Activated gamma-delta T cell (primary cell): ENCODE measurements at places on chromosomes 2 and 18.

- DNase-seq = no peak
Measured at GRCh38 chr2:37181726-37182684, 6.5 kb downstream of the SULT6B1 start.

DNA sequence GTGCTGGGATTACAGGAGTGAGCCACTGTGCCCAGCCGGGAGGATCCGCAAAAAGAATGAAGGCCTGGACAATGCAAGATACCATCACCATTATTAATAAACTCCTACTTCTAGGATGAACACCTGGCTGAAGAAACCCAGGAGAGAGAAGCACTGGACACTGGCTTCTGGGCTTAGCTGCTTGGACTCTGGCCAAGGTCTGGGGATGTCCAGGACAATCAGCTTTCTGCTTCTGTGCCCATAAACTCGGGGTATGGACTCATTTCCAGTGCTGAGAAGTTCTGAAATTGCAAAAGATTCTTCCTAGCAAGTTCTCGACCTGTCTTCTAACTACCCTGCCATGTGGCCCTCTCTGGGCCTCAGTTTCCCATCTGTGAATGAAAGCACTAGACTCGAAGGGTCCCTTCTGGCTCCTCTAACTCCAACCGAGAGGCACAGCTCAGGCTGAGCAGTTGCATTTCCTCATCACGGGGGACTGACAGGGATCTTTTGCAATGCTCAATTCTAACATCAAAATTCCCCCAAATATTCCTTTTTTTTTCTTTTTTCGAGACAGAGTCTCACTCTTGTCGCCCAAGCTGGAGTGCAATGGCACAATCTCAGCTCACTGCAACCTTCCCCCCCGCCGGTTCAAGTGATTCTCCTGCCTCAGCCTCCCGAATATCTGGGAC lies 2.4 kb upstream of the SH2D6 start:
- DNase-seq = no peak

DNA sequence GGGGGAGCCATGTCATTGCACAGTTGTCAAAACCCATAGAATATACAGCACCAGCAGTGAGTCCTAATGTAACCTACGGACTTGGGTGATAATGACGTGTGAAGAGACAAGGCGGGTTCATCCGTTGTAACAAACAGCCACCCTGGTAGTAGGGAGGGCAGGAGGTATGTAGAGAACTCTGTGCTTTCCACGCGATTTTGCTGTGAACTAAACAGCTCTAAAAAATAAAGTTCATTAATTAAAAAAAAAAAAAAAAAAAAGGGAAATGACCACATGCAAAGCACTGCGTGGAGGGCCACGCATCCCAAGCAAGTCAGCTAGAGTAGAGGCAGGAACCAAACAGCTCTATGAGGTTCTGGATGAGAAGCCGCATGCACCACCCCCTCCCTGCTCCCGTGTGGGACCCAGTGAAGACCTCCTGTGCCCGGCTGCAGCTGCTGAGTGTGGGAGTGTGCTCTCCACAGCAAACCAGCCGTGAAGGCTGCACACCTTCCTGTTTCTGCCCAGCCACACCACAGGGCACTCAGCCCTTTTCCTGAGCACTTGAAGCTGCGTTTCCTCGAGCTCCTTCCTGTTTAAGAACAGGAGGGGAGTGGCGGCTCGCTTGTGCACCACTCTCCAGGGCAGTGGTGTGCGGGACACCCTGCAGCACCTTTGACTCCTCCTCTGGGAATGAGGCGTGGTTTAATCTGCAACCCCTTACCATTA lies 65.6 kb downstream of the ODC1 start:
- DNase-seq = no peak

GRCh38 chr2:59770651-59771050 lies 782.8 kb downstream of the BCL11A start:
- DNase-seq = no peak

- DNase-seq = no peak
Measured at GRCh38 chr2:109322111-109322510, 193.1 kb downstream of the SH3RF3 start.

- peak; percentile 11 for DNase-seq
Measured at GRCh38 chr2:29920631-29921559, 491 bp downstream of the ALK start.

- DNase-seq = no peak
Measured at GRCh38 chr2:214481204-214481603, 70.3 kb downstream of the VWC2L start.

DNA sequence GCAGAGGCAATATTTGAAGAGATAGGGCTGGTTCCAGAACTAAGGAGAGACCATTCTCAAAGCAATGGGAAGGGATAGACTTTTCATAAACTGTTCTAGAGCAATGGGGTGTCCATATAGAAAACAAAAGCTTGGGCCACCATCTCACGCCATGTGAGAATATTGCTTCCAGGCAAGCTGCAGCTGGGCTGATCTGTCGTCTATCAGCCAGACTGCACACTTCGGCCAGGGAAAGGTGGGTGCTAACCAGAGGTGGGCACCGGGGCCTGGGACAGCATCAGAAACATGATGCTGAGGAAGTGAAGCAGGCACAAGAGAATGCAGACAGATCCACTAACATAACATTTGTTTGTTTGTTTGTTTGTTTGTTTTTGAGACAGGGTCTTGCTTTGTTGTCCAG lies 43.7 kb downstream of the MYO7B start:
- no peak for DNase-seq

DNA sequence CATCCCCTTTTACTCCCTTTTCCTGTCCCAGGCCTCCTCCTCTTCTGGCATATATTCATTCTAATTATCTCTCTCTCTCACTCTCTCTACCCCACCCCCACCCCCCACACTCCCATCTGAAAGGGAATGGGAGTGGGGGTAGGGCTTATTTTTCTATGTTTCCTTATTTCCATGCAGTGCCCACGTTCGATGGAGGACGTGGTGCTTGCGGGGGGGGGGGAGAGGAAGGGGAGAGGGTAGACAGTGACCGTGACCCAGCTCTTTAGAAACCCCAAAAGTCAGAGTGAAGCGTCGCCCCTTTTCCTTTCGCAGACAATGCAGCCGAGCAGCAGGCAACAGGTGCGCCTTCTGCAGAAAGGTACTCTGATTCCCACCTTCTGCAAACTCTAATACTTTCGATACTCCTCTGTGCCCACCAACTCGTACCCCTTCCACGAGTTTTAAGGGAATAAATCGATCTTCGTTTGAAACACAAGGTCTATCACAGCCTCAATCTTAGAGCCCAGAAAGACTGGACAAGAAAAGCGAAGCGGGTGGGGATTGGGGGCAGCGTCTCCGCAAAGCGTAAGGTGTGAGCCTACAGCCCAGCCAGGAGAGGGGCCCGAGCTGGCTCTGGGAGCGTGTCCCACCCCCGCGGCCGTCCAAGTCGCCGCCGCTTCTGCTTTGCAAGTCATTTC lies 891 bp upstream of the NR4A2 start:
- DNase-seq = no peak

- DNase-seq = no peak
Measured at GRCh38 chr2:224520064-224520463, 65.1 kb downstream of the CUL3 start.

DNA sequence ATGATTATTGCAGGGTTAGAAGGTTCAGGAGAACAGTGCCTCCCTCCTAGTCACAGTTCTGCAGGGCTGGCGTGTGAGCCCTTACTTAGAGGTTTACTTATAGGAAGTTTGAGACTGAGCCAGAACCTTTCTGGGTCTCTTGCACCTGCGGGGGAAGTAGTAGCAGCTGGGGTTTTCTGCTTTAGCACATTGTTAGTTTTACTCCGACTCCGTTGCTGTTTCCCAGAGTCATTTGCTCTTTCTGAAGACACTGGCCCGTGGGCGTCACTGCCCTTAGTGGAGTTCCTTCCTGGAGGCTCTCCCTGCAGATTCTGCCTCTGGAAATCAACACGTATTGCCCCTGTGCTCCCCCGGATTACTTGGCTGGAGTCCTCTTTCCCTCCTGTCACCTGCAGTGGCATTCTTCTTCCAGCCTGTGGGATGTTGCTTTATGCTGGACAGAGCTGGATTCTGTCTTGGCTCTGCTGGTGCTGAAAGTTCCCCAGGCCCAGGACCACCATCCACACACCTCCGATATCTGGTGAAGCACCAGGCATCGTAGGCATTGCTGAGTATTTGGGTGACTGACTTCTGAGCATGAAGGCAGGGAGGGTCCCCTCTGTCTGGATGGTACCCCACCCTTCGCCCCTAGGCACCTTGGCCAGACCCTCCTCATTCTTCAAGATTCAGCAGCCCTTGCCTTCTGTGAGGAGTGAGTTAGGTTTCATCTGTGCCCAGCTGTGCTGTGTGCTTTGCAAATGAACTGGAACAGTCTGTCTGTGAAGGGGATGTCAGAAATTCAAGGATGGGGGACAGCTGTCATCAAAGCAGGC lies 51.7 kb downstream of the AGAP1 start:
- DNase-seq = no peak

GRCh38 chr2:241582806-241583205 lies 24.3 kb downstream of the BOK start:
- no peak for DNase-seq

DNA sequence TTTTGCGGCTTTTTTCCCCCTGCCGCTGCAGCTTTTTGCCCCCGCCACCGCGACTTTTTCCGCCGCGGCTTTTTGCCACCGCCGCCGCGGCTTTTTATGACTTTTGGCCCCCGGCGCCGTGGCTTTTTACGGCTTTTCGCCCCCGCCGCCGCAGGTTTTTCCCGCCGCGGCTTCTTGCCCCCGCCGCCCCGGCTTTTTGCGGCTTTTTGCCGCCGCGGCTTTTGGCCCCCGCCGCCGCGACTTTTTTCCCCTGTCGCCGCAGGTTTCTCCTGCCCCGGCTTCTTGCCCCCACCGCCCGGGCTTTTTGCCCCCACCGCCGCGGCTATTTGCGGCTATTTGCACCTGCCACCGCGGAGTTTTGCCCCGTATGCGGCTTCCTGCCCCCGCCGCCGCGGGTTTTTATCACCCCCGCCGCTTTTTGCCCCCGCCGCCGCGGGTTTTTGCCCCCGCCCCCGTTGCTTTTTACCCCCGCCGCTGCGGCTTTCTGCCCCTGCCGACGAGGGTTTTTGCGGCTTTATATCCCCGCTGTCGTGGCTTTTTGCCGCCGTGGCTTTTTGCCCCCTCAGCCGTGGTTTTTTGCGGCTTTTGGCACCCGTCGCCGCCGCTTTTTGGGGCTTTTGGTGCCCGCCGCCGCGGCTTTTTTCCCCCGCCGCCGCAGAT lies 2750.9 kb downstream of the RPIA start:
- no peak for DNase-seq

GRCh38 chr2:138881126-138881525 lies 100.9 kb upstream of the NXPH2 start:
- no peak for DNase-seq

DNA sequence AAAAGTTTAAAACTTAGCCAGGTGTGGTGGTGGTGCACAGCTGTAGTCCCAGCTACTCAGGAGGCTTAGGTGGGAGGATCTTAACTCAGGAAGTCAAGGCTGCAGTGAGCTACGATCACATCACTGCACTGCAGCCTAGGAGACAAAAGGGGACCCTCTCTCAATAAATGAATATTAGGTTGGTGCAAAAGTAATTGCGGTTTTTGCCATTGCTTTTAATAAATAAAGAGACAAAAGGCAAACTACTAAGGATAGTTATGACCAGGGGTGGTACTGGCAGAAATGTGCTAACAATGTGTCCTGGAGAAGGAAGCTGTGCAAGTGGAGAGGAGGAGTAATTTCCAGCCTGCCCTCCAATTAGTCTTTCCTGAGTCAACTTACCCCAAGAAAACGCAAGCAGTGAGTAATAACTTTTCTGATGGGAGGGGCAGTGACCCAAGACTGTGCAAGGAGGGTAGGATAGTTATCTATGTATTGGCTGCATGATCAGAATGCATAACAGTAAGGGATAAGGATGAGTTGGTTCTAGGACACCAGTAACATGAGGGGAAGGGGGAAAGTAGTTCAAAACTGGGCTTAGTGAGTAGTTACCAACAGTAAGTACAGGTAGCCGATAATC lies 1.5 kb downstream of the EXOC6B start:
- no peak for DNase-seq

DNA sequence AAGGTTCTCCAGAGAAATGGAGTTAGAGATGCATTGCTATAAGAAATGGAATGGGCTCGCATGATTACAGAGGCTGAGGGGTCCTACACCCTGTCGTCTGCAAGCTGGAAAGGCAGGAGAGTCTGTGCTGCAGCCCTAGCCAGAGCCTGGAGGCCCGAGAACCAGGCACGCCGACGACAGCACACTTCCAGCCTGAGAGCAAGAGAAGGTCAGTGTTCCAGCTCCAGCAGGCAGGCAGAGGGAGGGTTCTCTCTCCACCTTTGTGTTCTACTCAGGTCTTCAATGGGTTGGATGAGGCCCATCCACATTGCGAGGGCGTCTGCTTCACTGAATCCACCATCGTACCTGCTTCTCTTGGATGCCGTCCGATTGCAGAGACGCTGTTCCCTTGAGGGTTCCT lies 177.6 kb upstream of the HDAC4 start:
- no peak for DNase-seq

GRCh38 chr2:163779970-163780597 lies 44.3 kb upstream of the FIGN start:
- no peak for DNase-seq

DNA sequence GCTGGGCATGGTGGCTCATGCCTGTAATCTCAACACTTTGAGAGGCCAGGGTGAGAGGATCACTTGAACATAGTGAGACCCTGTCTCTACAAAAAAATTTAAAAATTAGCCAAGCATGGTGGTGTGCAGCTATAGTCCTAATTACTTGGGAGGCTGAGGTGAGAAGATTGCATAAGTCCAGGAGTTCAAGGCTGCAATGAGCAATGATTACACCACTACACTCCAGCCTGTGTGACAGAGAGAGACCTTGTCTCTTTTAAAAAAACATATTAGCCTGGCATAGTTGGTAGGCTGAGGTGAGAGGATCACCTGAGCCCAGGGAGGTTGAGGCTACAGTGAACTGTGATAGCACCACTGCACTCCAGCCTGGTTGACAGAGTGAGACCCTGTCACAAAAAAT lies 13.7 kb downstream of the TRAPPC8 start:
- no peak for DNase-seq

GRCh38 chr18:1416074-1416473 lies 511.4 kb downstream of the ADCYAP1 start:
- no peak for DNase-seq

GRCh38 chr2:172397148-172397834 lies 30.1 kb upstream of the ITGA6 start:
- no peak for DNase-seq

- no peak for DNase-seq
Measured at GRCh38 chr18:74455386-74455785, 1.7 kb downstream of the DIPK1C start.

DNA sequence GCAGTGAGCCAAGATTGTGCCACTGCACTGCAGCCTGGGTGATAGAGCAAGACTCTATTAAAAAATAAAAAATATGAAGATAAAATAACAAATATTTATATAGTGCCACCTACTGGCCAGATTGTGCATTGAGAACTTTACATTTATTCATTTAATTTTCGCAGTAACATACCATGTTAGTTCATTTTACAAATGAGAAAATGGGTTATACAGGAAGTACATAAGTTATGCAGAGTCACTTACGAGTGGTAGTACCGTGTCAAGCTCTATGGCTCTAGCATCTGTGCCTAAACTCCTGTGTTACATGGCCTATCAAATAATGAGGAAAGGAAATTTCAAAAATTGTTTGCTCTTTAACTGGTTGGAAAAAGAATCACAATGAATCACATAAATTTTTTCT lies 27.9 kb downstream of the RIF1 start:
- no peak for DNase-seq

- DNase-seq = no peak
Measured at GRCh38 chr2:201839727-201840126, 33.4 kb downstream of the CDK15 start.
